ENCODE measurements at places on chromosomes 16 and 17.

DNA sequence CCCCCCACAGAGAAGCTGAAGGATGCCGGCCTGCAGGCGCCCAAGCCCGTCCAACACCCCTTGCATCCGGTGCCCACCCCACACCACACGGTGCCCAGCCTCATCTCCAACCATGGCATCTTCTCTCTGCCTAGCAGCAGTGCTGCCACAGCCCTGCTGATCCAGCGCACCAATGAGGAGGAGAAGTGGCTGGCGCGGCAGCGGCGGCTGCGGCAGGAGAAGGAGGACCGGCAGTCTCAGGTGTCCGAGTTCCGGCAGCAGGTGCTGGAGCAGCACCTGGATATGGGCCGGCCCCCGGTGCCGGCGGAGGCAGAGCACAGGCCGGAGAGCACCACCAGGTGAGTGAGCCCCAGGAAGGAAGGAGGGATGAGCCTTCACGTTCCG, 31.5 kb downstream of the GINS2 start:
- DNase-seq, result no peak

GRCh38 chr17:67035131-67036083, 8.9 kb upstream of the CACNG1 start:
- no peak for DNase-seq

DNA sequence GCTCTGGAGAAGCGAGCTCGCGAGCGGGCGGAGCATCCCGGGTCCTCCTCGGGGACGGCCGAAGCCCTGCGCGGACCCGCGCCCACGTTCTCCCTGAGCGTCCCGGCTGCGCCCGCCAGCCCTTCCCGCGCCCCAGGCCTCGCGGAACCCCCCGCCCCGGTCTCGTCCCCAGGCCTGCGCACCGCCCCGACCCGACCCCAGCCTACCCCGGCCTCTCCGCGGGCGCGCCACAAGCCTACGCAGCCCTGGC, 159 bp downstream of the USP36 start:
- no peak for DNase-seq

- DNase-seq, result peak; percentile 60
Measured at GRCh38 chr16:813204-813915, 12.8 kb upstream of the GNG13 start.

DNA sequence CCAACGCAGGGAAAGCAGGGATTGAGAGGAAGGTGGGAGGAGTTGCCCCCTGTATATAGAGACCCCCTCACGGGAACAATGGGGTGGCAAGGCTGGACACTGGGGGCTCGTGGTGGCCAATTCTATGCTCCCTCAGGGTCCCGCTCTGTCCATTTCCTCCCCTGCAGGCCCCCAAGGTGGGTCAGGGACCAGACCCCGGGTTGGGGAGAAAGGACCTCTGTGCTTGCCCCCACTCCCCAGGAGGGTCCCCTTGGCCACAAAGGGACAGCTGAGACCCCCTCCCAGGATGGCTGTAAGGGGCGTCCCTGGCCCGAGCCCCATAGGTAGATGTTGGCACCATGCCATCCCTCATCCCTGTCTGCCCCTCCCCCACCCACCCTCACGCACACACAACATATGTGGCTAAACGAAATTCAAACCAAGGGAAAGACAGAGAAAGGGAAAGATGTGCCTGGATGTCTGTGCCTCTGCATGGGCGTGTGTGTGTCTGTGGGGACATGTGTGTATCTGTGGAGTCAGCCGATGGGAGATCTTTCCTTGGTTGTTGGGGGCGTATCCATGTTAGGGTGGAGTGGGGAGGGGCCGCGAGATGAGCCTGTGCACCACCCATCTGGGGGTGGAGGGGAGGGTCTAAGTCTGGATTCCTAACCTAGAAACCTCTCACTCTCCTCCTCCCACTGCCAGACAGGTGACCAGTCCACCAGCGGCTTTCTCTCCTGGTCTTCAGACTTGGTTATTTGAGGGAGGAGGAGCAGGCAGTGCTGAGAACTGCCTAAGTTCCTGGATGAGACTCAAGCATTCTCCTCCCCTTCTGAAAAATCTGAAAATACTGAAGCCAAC, 642 bp upstream of the NEUROD2 start:
- DNase-seq, result no peak

DNA sequence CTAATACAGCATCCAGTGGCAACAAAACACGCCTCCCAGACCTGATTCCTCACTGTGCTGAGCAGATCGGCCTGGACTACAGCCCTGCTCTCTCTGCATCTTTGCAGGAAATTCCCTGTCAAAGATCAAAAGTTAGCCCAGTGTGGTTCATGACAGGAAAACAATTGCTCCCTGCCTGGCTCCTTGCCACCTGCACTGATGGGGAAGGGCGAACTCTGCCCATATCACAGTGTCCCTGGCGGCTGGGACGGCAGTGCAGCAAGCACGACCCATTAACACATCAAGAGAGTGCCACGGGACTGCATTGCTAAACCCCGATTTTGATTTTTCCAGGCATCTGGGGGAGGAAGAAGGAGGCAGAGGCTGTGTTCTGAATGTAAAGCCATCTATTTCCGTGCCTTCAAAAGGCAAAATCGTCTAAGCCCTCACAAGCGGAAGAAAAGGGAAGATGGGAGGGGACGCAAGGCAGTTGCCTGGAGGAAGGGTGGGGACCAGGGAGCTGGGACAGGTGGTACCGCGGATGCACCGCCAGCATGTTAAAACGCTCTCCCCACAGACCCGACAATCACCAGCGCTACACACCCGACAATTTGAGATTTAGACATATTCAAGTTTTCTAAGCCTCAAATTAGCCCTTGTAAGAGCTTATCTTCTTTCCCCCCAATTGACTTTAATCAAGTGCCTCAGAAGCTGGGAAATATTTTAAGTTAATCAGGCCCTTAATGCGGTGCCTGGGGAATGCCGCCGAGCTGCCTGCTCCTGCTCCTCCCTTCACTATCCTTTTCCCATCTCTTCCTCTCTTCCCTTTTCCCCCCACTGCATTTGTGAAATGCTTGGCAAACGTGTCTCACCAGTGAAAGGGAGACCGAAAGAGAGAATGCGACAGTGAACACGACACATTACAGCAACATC, 238.8 kb upstream of the CDH5 start:
- DNase-seq, result no peak

GRCh38 chr16:51306116-51306515, 155.0 kb upstream of the SALL1 start:
- DNase-seq, result no peak
